Colonic mucosa (tissue), 4 donors: ENCODE measurements at places on chromosomes 6 and 20.

- no peak for DNase-seq
Measured at GRCh38 chr20:16714242-16714641, 15.6 kb upstream of the SNRPB2 start.

DNA sequence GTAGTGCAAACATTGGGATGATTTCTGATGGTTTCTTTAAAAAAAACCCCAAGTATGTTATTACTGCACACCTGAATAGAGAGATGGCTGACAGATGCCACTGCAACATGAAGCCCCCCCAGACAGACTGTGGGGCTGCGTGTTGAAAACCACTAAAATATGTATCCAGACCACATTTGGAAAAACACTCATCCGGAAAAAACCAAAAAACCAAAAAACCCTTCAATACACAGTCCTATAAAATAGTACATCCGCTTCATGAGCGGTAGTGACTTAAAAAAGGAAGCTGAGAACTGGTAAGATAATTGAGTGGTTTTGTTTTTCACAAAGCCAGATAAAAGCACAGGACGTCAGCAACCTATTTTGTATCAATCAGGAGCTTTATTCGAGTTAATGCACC lies 47.1 kb upstream of the EDN3 start:
- no peak for DNase-seq

- no peak for DNase-seq
Measured at GRCh38 chr6:22980446-22980845, 411.1 kb downstream of the HDGFL1 start.

DNA sequence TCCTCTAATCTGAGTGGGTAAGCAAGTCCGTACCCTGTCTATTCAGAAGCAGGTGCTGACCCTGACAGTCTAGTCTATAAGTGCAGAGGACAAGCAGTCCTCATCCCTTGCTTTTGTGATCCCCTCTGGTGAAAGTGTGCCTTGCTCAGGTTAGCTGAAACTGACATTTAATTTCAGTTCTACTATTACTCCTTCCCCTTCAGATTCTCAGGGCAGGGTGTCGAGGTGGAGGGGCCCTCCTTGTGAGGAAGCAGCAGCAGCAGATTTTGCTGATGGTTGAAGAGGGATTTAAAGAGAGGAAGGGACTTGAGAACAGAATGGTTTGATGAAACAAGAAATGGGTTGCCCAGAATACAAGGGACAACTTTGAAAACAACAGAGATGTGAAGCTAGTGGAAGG lies 309.3 kb downstream of the CLIC5 start:
- no peak for DNase-seq

- no peak for DNase-seq
Measured at GRCh38 chr20:818001-818664, 15.4 kb upstream of the FAM110A start.

DNA sequence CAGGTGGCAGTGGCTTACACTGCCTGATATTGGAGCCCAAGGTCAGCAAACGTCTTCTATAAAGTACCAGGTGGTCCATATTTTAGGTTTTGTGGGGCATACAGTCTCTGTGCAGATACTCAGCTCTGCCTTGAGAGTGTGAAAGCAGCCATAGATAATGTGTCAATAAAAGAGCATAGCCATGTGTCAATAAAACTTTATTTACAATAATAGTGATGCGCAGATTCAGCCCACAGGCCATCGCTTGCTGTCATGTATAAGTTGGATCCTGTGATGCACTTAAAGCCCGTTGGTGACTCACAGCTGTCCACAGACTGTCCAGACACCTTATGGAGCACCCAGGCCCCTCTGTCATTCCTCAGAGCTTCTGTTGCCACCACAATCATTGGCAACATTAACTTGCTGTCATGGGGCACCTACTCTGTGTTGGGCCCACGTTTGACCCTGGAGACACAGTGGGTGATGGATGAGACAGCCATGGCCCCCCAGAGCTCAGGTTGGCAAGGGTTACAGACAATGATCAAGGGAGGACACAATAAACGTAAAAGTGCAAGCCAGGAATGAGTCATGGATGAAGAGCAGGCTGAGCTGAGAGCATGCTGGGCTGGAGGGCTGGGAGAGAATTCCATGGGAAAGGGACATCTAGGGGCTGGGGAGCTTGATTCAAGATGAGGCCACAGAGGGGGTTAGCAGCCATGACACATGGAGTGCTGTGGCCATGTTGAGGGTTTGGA lies 173.6 kb downstream of the TAF4 start:
- no peak for DNase-seq

GRCh38 chr6:31243508-31243907 lies 28.4 kb downstream of the HLA-C start:
- DNase-seq = no peak

- no peak for DNase-seq
Measured at GRCh38 chr6:37922563-37922962, 103.0 kb downstream of the ZFAND3 start.

DNA sequence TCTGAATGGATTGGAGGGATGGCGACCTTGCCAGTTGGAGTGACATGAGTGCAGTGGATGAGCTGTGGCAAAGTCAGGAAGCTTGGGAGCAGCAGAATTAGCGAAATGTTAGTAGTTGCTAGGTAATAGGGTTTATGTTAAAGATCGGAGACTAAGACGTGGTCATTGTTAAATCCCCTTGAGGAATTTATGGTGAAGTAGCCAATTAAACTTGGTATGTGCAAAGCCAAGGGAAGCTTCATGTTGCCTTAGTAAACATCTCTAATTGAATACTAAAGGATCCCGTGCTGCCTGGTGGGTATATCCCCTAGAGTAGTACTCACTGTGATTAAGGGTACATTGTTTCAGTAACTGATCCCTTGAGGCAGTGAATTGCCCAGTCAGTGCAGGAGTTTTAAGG lies 106.0 kb downstream of the PRIM2 start:
- no peak for DNase-seq

- no peak for DNase-seq
Measured at GRCh38 chr6:128696691-128697689, 176.6 kb upstream of the PTPRK start.

DNA sequence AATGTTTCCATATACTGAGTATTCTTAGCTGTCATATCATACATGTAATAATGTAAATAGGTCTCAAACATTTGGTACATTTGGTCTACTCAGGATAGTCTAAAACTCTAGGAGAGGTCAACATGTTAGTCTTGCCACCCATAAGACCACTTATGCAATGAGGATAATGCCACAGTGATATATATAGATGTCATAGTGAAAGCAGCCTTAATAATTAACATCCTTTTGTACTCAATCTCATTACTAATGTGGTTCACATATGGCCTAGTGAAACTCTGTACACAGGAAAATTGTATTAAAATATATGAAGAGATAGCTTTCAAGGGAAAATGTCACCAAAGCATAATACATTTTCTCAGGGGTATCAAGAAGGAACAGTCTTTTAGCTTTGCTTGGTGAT lies 577.9 kb downstream of the TFAP2B start:
- no peak for DNase-seq

- no peak for DNase-seq
Measured at GRCh38 chr6:155120034-155120433, 124.9 kb downstream of the TIAM2 start.

DNA sequence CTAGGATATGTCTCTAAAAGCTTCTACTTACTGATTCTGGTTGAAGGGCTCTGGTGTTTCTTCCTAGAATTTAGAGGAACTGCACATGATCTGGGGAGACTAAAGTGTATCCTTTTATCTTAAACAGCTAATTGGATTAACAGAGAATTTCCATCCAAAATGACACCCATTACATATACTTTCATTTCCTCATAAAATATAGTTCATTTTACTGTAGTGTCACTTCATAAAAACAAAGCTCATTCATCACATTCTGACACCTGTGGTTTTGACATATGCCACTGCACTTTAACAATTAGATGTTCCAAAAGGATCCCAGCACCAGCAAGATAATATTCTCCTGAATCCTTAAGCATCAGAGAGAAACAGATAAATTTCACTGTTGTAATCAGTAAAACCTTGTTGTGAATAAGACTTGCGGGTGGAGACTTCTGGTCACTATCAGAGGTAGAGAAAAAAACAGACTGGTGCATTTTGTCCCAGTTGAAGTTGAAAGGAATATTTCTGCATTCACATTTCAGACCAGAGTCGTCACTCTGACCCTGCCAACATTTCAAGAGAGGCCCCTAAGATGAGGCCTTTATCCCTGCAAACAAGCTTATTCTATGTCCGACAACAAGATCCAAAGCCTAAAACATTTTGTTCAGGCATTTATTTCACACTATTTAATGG lies 175.3 kb upstream of the BMP5 start:
- DNase-seq = no peak

DNA sequence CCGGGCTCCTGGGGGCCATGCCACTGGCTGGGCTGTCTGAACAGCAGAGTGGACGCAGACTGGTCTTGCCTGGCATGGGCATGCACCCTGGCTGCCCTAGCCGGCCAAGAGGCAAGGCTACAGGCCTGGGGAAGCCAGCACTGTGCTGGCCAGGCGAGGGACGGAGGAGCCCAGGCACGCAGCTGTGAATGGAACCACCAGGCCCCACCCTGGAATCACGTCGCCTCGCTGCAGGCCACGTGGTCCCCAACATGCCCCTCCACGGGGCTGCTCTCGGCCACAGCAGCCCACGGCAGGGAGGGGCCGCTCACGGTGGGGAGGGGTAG lies 4.0 kb downstream of the UCKL1 start:
- no peak for DNase-seq

DNA sequence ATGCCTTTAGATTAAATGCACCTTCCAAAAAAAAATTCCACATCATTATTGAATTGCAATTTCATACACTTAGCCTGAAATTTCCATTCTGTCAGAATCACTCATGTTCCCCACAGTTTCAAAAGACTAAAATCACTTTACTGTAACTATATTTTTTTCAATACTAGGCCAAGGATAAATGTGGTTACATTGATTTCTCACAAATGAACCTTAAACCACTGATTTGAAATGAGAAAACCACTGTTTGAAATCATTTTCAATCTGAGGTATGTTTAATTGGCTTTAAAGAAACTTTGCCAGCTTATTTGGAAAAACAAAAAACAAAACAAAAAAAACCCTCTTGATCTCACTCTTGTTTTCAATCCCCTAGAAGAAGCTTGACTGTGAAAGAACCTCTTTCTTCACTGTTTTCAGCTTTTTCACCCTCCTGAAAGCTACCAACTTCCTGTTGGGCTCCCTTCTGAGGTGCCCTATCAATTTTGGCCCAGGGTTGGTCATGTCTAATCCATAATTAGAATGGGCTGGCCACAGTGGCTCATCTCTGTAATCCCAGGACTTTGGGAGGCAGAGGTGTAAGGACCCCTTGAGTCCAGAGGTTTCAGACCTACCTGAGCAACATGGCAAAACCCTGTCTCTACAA lies 242.5 kb downstream of the ADGRG6 start:
- DNase-seq = no peak

GRCh38 chr6:45915780-45916468 lies 99.7 kb downstream of the CLIC5 start:
- DNase-seq = no peak

DNA sequence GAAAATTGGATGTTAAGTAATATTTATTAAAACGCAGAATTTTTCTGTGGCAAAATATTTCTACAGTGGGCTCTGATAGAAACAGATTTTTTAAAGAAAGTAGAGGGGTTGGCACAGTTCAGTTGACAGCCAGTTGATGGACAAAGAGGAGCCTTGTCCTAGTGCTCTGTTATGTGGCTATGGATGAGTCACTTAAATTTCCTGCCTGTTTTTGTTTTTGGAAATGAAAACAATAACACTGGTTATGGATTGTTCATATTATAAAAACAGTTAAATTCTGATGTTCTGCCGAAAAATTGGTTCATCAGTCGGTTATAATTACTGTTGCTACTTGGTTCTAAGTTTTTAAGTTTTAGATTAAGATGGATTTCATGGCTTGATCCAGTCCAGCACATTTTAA lies 42.8 kb downstream of the MYO6 start:
- DNase-seq = no peak

GRCh38 chr6:142820338-142821051 lies 124.5 kb downstream of the HIVEP2 start:
- DNase-seq = no peak

- DNase-seq = no peak
Measured at GRCh38 chr20:24616258-24617079, 147.0 kb downstream of the SYNDIG1 start.

- no peak for DNase-seq
Measured at GRCh38 chr6:122008101-122008999, 391.1 kb upstream of the HSF2 start.

DNA sequence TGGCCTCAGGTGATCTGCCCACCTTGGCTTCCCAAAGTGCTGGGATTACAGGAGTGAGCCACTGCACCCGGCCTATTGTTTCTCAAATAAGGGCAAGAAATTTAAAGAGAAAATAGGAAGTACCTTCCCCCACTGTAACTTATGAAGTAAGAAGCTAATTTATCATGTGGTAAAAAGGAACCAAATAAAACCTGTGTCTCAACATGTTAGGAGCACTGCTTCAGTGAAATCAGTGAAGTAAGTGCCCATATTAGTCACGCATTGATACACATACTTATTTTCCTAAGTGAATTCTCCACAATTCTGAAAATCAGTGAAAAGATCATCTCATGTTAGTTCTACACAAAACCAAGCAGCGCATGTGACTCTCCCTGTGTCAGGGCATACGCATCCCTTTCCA lies 14.2 kb upstream of the LPA start:
- DNase-seq = no peak

DNA sequence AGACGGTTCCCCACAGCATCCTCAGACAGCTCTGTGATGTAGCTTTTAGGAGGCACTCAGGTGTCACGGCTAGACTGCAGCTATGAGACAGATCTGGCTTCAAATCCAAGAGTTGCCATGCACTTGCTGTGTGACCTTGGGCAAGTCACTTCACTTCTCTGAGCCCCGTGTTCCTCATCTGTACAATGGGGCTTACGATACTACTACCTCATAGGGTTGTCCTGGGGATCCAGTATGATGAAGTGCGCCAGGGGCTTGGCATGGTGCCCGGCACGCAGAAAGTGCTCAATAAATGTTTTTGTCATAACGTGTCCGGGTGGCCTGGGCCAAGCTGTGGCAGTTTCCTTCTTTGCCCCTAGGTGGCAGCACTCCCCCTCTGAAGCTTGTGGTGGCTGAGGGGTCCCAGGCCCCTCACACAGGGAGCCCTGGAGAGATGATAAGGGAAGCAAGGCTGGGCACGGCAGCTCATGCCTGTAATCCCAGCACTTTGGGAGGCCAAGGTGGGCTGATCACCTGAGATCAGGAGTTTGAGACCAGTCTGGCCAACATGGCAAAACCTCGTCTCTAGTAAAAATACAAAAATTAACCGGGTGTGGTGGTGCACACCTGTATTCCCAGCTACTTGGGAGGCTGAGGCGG lies 19.1 kb upstream of the CHMP4B start:
- DNase-seq = peak; percentile 69
